ENCODE measurements at places on chromosomes 16 and 17. TPM values are rescaled to one million over a fixed set of nuclear protein-coding genes. Genes with fewer than 3 reads are reported as not detected.

The FAM171A2 gene
- total RNA-seq, result 8.8 TPM

The ZNF624 gene
- 4.2 TPM for total RNA-seq

The KRTAP9-3 gene
- total RNA-seq, result not detected

The HSD17B1 gene
- 5.7 TPM for total RNA-seq

The TBC1D3 gene
- total RNA-seq, result not detected

The HOXB8 gene
- total RNA-seq, result not detected

The TBX2 gene
- 31.3 TPM for total RNA-seq

The RAD51D gene
- 15.0 TPM for total RNA-seq

The CRHR1 gene
- not detected for total RNA-seq

The CD300LB gene
- not detected for total RNA-seq

The CDH11 gene
- total RNA-seq, result 156 TPM

The IGF2BP1 gene
- 2.5 TPM for total RNA-seq

The KRTAP4-5 gene
- total RNA-seq, result not detected

The CRYBA1 gene
- total RNA-seq, result not detected

The CDRT15 gene
- total RNA-seq, result not detected

The MARVELD3 gene
- total RNA-seq, result not detected

The PDK2 gene
- 36.3 TPM for total RNA-seq

The AXIN2 gene
- 4.2 TPM for total RNA-seq

The TBC1D3C gene
- not detected for total RNA-seq

The TEKT3 gene
- total RNA-seq, result not detected

The GRAPL gene
- total RNA-seq, result 0.16 TPM

The HOXB7 gene
- total RNA-seq, result 3.8 TPM

The HSF5 gene
- total RNA-seq, result not detected

The SCARF1 gene
- total RNA-seq, result 0.86 TPM

The WSCD1 gene
- total RNA-seq, result 0.16 TPM

Measured in bronchial smooth muscle cell (primary cell).